ENCODE measurements at places on chromosomes 16 and 17.

- DNase-seq = peak; percentile 76
Observed at GRCh38 chr17:74671031-74671771, 41.5 kb downstream of the CD300LF start.

GRCh38 chr16:59973966-59974365 lies 1239.8 kb upstream of the GOT2 start:
- DNase-seq = no peak

DNA sequence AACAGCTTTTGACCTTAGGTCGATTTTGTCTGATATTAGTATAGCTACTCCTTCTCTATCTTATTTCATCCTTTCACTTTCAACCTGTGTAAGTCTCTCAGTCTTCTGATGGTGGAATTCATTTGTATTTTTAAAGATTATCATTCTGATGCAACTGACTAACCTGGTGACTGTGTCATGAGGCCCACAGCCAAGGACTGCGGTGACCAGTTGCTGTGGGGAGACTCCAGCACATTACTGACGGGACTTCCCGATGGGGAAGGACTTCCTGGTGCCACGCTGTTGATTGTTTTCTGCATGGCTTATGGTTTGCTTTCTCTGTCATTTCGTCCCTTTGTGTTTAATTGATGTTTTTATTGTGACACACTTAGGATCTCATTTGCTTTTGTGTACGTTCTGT lies 34.2 kb downstream of the RMI2 start:
- DNase-seq = no peak

GRCh38 chr17:14323522-14323981 lies 22.7 kb downstream of the HS3ST3B1 start:
- no peak for DNase-seq

- DNase-seq = peak; percentile 91
Observed at GRCh38 chr17:31754239-31754945, 104.7 kb downstream of the COPRS start.

GRCh38 chr17:57444682-57445450 lies 188.5 kb downstream of the MSI2 start:
- no peak for DNase-seq

All from cardiac fibroblast (primary cell).